Suppressor macrophage treated with lipopolysaccharide for 4 hours (primary cell): ENCODE measurements at places on chromosomes 5 and 9.

DNA sequence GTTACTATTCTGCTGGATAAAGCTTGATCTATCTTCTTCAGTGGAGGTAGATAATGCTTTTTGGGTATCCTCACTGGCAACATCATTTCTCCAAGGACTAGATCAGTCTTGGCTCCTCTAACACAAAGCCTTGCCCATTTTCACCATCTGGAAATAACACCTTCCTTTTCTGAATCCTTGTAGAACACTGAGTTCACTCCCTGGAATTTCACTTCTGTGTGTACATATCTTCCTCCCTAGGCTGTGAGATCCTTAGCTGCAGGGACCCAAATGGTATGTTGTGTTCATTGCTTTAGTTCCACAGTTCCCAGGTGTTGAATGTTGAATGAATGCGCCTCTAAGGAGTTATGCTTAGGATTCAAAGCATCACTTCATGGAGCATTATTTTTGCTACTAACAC is 16.7 kb upstream of the SLC36A1 start:
- DNase-seq: no peak

DNA sequence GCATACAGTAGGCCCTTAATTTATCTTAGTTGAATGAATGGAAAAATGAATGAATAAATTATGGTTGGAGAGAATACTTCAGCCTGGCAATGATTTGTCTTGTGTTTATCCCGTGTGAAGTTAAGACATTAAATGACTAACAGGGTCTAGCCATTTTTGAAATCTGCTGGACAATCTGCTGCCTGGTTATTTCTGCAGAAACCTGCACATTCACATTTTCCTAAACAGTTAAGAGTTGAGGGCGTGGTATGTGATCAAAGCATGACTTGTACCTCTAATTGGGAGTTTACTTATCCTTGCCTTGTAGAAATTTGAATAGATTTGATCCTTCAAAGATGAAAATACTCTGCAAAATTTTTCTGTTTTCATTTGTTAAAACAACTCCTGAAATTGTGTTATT is 34.6 kb upstream of the NDFIP1 start:
- DNase-seq: no peak

GRCh38 chr5:148730942-148731898 is 76.9 kb upstream of the HTR4 start:
- DNase-seq: peak; percentile 88

DNA sequence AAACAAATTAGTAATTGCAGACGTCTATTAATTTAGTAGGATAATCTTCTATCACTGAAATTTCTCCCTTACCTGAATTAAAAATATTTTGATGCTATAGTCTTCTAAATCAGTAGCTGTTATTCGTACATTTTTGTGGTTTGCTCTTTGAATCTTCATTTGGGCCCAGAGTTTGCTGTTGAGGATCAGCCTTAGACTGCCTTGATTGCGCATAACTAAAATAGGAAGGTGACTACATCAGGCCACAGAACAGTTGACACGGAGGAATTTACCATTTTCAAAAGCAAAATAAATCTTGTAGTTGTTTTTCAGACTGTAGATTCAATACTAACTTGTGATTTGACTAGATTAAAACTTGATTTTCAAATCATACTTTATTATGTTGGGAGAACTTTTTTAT is 11.8 kb upstream of the NADK2 start:
- DNase-seq: no peak

- DNase-seq: no peak
Measured at GRCh38 chr5:56170557-56170956, 62.6 kb downstream of the ANKRD55 start.

DNA sequence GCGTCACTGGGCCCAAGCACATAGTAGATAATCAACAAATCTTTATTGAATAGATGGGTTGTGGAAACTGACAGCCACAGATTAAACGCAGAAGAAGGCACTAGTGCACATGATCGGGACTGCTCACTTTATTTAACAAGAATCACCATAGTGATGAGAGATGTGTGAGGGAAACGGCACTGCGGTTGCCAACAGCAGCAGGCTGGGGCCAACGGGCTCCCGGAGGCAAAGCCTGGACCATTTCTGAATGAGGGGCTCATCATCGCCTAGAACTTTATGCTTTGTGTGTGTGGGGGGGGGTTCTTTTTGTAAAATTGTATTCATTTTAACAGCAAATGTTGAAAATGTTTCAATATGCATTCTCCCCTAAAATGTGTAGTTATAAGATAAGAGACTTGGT is 61.9 kb upstream of the RUFY1 start:
- no peak for DNase-seq
